Fibroblast of lung (primary cell): ENCODE measurements at places on chromosomes 7 and 10. TPM values are rescaled to one million over a fixed set of nuclear protein-coding genes. Genes with fewer than 3 reads are reported as not detected.

- no peak for DNase-seq
Measured at GRCh38 chr10:103649654-103650423, 156.3 kb downstream of the NEURL1 start.

DNA sequence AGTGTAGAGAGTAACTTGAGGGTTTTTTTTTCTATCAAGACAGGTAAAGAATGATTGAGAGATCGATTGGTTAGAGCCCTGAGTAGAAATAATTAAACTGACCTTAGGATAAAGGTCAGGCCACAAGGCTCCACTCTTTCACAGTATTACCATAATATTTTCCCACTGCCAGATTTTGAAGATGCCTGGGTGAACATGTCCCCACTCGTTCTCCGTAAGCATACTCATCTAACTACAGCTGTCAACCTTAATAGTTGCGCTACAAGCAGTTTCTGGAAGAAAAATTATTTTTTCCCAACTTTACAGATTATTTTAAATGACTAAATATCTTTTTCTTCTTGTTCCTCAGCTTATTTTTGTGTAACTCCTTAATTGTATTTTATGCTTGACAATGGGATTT, 203.2 kb upstream of the LRGUK start:
- no peak for DNase-seq

DNA sequence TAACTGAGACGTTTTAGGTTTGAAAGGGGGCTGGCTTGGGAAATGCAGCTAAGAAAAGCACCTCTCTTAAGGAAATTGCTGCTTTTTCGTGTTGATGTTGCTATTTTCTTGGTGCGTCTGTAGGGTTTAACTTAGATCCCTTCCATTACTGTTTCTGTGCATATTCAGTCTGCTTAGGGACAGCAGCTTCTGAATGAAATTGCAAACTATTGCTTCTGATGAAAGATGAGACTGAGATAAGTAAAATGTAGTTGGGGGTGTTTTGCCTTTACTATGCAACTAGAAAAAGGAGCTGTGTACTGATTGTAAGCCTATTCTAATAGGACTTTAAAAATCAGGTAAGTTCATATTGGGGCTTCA, 772 bp downstream of the HDAC9 start:
- no peak for DNase-seq

- no peak for DNase-seq
Measured at GRCh38 chr10:48701139-48701901, 16.6 kb downstream of the WDFY4 start.

DNA sequence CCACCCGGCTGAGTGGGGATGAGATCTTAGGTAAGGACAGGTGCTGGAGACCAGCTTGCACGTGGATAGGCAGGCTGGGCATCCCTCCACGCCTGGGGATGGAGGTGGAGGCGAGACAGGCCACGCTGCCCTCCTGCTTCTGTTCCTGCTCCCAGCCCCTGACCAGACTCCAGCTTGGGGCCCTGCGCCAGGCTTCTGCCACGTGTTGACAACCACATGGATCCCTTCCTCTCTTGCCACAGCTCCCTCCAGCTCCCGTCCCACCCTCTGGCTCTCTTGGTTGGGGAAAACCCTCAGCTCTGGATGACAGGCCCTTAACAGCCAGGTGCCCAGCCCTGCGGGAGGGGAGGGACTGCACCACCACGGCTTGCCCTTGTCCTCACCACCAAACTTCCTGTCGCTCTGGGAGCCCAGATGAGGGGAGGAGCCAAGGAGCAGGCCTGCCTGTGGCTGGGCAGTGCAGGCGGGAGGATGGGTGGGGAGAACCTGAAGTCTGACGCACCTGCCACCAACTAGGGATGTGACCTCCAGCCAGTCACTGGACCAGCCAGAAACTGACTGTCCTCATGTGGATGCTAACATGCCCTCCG, 36.0 kb downstream of the KCNH2 start:
- DNase-seq = no peak

GRCh38 chr7:71300086-71300485, 168.1 kb downstream of the GALNT17 start:
- DNase-seq = no peak

- peak; percentile 80 for DNase-seq
Measured at GRCh38 chr10:14757394-14757793, 17.3 kb downstream of the FAM107B start.

DNA sequence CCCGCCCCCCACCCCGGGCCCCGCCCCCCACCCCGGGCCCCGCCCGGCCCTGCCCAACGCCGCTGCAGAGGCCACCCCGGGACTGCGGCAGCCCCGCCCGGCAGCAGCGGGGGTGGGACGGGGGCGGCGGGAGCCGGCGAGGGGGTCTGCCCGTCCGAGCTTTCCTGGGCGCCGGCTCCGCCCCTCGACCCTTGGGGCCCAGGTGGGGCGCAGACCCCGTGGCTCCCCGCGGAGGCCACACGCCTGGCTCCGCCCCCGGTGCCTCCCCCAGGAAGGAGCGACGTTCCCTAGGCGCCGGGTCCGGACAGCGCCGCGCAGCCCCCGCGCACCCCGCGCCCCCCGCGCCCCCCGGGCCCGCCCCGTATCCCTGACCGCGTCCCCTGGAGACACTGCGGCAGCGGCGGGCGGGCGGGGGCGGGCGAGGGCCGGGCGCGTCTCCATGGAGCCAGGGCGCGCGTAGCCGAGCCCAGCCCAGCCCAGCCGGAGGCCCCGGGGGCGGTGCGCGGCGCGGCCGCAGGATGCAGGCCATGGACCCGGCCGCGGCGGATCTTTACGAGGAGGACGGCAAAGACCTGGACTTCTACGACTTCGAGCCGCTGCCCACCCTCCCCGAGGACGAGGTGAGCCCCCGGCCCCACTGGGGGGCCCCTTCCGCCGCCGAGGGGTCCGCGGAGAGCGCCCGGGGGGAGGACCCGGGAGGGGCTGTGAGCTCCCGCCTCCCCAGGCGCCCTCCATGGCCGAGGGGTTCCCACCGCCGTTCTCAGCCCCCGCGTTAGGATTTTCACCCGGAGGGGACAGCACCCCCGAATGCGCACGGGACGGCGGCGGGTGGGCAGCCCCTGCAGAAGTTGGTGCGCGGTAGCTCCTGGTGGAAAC, at the start of gene KNDC1:
Gene KNDC1 (plus strand): TSS at position 270 of the 876 bp plus-strand sequence. CDS start 249 bp downstream, at position 519.
- peak; percentile 15 for DNase-seq

Gene MYL10
- polyA plus RNA-seq = not detected in 2 replicates

Gene PON3
- polyA plus RNA-seq = 0.50 TPM in 1 of 2 replicates, not detected in the other

Gene OSBPL3
- 22.7 and 38.2 TPM in 2 replicates for polyA plus RNA-seq

Gene STAG3
- polyA plus RNA-seq = 0.27 and 0.34 TPM in 2 replicates
